ENCODE measurements at places on chromosomes 6 and 20.

GRCh38 chr20:33812908-33813462 lies 1.8 kb downstream of the CHMP4B start:
- peak overlapping the region; percentile 92 for H3K27ac ChIP-seq
- peak overlapping the region; percentile 98 for H3K4me3 ChIP-seq
- no peaks in the 10 kb centered on the region for H3K27me3 ChIP-seq
- H3K36me3 ChIP-seq: peaks cover 47% of the 10 kb centered on the region
- peaks cover 63% of the 10 kb centered on the region for H3K4me1 ChIP-seq

GRCh38 chr6:134674562-134674961 lies 275.3 kb downstream of the ALDH8A1 start:
- H3K4me1 ChIP-seq: no peaks in the 10 kb centered on the region
- no peaks in the 10 kb centered on the region for H3K36me3 ChIP-seq
- no peak for DNase-seq

- H3K27ac ChIP-seq: peak overlapping the region; percentile 50
- H3K27me3 ChIP-seq: no peaks in the 10 kb centered on the region
- H3K4me3 ChIP-seq: peak overlapping the region; percentile 63
- DNase-seq: no peak
- peaks cover 72% of the 10 kb centered on the region for H3K4me1 ChIP-seq
Measured at GRCh38 chr6:26403893-26404292, 1.8 kb downstream of the BTN3A1 start.

DNA sequence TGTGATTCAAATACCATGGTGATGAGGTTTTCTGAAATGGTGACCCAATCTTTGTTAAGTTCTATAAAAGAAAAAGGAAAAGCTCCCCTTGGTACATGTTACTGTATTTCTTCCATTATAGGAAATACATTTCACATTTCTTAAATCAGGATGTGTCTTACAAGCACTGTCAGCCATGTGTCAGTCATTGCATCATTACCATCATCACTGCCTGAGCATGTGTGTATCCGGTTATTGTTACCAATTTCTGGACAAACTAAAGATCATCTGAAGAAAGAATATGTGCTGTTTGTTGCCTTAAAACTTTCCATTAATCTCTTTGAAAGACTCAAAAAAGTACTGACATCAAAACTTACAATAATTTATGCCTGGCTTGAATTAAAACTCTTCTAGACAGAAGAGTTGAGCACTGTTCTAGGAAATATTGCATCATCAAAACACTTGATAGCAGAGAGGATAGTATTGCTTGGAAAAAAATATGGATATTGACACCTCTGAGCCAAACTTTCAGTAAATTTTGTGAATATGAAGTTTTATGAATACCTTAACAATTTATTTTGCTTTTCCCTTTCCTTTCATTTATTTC lies 7.1 kb upstream of the TSPYL1 start:
- no peak for DNase-seq
- H3K36me3 ChIP-seq: no peaks in the 10 kb centered on the region
- peaks cover 5% of the 10 kb centered on the region for H3K4me1 ChIP-seq
- H3K27ac ChIP-seq: no peak overlapping the region
- H3K4me3 ChIP-seq: no peak overlapping the region

DNA sequence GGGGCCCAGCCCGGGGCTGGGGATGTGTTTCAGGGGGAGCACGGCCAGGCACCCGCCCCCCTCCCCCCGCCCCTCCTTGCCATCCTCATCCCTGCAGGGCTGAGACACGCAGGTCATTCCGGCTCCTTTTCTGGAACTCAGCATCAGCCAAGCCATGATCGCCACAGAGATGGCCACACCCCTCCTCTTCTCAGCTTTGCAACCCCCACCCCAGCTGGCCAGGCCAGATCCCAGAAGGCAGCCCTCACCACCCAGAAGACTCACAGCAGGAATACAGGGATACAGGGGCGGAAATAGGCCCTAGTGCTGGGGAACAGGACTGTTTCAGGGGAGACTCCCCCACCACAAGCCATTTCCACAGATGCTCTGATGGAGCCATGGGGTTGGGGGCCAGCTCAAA lies 33.5 kb downstream of the YTHDF1 start:
- DNase-seq: no peak
- H3K4me1 ChIP-seq: peaks cover 9% of the 10 kb centered on the region
- H3K36me3 ChIP-seq: no peaks in the 10 kb centered on the region
- H3K27me3 ChIP-seq: peaks cover 23% of the 10 kb centered on the region
- H3K4me3 ChIP-seq: no peak overlapping the region
- H3K27ac ChIP-seq: no peak overlapping the region

- no peak overlapping the region for H3K4me3 ChIP-seq
- DNase-seq: no peak
- H3K27me3 ChIP-seq: peaks cover 30% of the 10 kb centered on the region
Measured at GRCh38 chr20:64053841-64054661, 4.6 kb upstream of the SOX18 start.

- H3K4me3 ChIP-seq: peak overlapping the region; percentile 59
- H3K27me3 ChIP-seq: no peaks in the 10 kb centered on the region
- H3K36me3 ChIP-seq: peaks cover 18% of the 10 kb centered on the region
- H3K4me1 ChIP-seq: peaks cover 42% of the 10 kb centered on the region
Measured at GRCh38 chr20:62838128-62838891, 21.5 kb downstream of the COL9A3 start.

DNA sequence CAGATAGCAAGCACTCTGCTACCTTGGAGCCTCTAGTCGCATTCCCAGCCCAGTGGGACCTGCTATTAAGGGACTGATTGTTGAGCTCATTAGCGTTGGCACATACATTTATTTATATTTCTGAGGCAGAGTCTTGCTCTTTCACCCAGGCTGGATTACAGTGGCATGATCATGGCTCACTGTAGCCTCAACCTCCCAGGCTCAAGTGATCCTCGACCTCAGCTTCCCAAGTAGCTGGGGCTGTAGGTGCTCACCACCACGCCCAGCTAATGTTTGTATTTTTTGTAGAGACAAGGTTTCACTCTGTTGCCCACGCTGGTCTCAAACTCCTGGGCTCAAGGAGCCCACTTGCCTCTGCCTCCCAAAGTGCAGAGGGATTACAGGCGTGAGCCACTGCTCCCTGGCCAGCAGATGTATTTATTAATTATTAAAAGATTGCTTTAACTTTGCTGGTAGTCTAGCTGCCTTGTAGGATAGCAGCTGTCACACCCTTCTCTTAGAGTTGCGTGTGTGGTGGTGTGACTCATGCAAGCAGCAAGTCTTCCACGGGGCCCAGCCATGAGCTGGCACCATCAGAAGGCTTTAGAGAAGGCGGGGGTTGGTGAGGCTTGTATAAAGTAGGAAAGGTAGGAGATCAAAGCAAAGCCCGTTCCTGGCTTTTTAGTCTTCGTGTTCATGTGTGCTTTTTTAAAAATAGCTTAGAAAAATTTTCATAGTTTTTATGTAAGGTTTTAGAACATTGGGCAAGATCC lies 16.5 kb downstream of the ACTR5 start:
- DNase-seq: no peak
- no peak overlapping the region for H3K4me3 ChIP-seq
- no peaks in the 10 kb centered on the region for H3K4me1 ChIP-seq
- H3K27ac ChIP-seq: no peak overlapping the region
- H3K36me3 ChIP-seq: peaks cover 94% of the 10 kb centered on the region
- no peaks in the 10 kb centered on the region for H3K27me3 ChIP-seq

DNA sequence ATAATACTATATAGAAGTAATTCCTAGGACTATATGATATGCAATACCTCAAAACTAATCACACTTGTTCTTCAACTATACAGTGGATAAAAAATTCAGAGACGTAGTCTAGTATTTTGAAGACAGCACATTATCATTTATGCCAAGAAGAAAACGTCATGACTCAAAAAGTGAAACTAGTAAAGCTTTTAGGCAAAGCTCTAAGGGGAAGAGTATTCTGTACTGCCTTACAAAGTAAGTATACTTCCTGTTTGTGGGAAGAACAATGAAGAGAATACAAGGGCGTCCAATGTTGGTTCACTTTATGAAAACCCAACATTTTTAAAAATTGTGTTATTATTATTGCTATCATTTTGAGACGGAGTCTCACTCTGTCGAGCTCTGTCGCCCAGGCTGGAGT lies 27.9 kb downstream of the LOC128125822 start:
- H3K27ac ChIP-seq: no peak overlapping the region
- DNase-seq: no peak
- H3K4me1 ChIP-seq: peaks cover 13% of the 10 kb centered on the region
- H3K36me3 ChIP-seq: no peaks in the 10 kb centered on the region
- H3K27me3 ChIP-seq: no peaks in the 10 kb centered on the region

DNA sequence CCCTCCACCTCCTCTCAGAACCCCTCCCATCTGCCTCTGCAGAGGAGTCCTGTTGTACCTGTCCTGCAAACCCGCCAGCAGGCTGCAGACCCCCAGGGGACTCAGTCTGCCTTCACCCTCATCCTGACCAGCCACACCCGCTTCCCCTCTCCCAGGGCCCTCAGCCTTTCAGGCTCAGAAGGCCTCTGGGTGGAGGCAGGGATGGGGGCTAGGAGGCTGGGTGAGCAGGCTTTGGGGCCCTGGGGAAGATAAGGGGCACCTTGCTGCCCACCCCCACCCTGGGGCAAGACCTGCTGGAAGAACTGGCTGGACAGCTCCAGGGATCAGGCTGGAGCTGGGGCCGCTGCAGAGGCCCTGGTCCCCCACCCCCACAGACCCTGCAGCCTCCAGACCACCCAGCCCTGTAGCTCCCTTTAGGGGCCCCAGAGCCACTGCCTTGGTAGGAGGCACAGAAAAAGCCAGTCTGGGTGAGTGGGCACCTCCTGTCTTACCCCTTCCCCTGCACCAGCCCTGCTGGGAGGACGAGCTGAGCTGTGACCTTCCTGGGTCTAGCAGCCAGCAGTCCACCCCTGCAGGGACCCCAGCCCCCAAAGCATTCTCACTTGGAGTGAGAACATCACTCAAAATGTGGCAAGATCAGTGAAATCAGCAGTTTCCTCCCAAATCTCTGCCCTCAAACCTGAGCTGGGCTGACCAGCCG lies 5.2 kb downstream of the TEAD3 start:
- no peak overlapping the region for H3K27ac ChIP-seq
- H3K4me3 ChIP-seq: no peak overlapping the region
- H3K27me3 ChIP-seq: peaks cover 10% of the 10 kb centered on the region
- DNase-seq: no peak

GRCh38 chr20:38631155-38632022 lies 29.8 kb downstream of the ARHGAP40 start:
- H3K4me1 ChIP-seq: peaks cover 3% of the 10 kb centered on the region
- H3K4me3 ChIP-seq: no peak overlapping the region
- H3K27ac ChIP-seq: no peak overlapping the region
- peaks cover 8% of the 10 kb centered on the region for H3K27me3 ChIP-seq
- DNase-seq: no peak
- H3K36me3 ChIP-seq: no peaks in the 10 kb centered on the region

GRCh38 chr20:34946661-34947060 lies 8.9 kb downstream of the GSS start:
- H3K27ac ChIP-seq: no peak overlapping the region
- no peak overlapping the region for H3K4me3 ChIP-seq
- H3K27me3 ChIP-seq: no peaks in the 10 kb centered on the region
- H3K36me3 ChIP-seq: peaks cover 27% of the 10 kb centered on the region
- H3K4me1 ChIP-seq: peaks cover 5% of the 10 kb centered on the region
- DNase-seq: no peak

DNA sequence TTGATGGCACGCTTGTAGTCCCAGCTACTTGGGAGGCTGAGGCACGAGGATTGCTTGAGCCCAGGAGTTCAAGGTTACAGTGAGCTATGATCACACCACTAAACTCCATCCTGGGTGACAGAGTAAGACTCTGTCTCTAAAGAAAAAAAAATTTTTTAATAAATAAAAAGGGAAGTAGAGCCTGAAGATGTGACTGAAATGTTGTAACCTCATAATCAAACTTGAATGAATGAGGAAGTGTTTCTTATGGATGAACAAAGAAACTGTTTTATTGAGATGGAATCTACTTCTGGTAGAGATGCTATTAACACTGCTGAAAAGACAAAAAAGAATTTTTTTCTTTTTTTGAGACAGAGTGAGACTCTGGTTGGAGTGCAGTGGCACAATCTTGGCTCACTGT lies 6.7 kb downstream of the MAK start:
- no peak overlapping the region for H3K27ac ChIP-seq
- H3K4me1 ChIP-seq: no peaks in the 10 kb centered on the region
- no peak for DNase-seq
- H3K4me3 ChIP-seq: no peak overlapping the region
- H3K27me3 ChIP-seq: peaks cover 13% of the 10 kb centered on the region

DNA sequence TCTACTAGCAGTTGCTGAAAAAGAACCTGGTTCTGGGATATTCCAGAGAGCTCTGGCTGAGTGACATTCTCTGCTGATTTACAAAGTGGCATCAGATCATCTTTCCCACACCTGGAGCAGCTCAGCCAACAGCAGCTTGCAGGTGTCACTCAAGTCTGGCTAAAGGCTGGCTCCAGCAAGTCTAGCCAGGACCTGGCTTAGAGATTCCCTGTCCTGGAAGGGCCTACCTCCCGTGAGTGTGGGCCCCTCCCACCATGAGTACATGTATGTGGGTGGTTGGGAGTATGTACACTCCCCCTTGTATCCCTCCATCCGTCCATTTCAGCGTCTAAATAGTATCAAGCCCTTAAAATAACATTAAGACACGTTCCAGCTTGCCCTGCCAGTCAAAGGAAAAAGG lies 539.3 kb upstream of the ID4 start:
- no peak overlapping the region for H3K4me3 ChIP-seq
- DNase-seq: no peak
- no peaks in the 10 kb centered on the region for H3K36me3 ChIP-seq
- H3K27ac ChIP-seq: no peak overlapping the region

DNA sequence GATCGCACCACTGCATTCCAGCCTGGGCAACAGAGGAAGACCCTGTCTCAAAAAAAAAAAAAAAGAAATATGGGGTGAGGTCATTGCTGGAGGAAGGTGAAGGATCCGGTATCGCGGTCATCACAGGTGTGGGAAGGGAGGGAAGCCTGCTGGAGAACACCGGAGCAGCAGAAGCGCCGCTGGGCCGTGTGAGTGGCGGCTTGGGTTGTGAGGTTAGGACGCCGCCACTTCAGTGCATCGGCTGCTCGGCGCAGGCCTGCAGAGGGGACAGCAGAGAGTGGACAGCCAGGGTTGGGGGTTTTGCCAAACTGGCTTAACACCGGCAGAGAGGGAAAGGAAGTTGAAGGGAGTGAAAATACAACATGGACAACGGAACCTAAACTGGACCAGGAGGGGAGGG lies 5.4 kb downstream of the TLDC2 start:
- no peaks in the 10 kb centered on the region for H3K4me1 ChIP-seq
- no peaks in the 10 kb centered on the region for H3K36me3 ChIP-seq
- no peak overlapping the region for H3K27ac ChIP-seq
- H3K4me3 ChIP-seq: no peak overlapping the region
- H3K27me3 ChIP-seq: no peaks in the 10 kb centered on the region

DNA sequence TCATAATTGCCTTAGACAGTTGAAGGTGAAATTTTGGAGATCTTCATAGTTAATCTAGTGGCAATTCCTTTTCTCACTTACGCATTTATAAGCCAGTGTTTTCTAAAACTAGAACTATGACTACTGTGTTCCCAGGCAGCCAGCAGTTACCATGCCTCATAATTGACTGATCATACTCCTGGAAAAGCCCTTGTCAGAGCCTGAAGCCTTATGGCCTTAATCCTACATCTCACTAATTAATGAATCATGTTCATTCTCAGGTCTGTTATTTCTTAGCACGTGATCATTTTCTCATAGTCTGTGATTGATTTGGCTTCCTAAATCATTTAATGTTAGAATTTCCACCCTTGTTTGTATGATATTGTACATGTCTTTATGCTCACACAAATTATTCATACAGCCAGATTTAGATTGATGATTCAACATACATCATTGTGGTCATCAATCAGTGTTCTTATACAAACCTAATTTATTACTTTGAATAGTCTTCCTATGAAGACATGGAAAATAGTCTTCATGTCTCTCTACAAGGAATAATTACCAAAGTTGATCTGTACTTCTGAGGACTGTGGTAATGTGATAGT lies 132.6 kb upstream of the ASCC3 start:
- no peak overlapping the region for H3K27ac ChIP-seq
- DNase-seq: no peak
- no peak overlapping the region for H3K4me3 ChIP-seq
- H3K4me1 ChIP-seq: peaks cover 29% of the 10 kb centered on the region
- no peaks in the 10 kb centered on the region for H3K36me3 ChIP-seq
